CD8-positive, alpha-beta T cell (primary cell): ENCODE measurements at places on chromosomes 2 and 18.

GRCh38 chr2:156892467-156893281, 364.8 kb upstream of the GALNT5 start:
- DNase-seq: peak; percentile 12

DNA sequence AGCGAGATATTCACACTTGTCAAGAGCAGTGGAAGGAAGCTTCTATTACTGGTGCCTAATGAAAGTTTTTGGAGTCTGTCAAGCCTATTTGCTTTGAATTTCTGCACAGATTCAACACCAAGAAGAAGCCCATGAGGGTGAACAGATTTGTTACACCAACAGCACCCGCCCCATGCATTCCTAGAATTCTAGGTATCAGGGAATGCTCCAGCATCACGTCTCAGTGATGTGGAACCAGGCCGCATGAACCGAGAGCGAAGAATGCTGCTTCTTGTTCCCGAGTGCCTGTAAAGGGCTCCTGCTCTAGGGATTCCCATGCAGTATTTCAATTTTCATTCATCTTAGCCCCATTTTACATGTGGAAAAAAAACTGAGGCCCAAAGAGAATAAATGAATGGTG, 69.7 kb downstream of the KCNF1 start:
- no peak for DNase-seq

DNA sequence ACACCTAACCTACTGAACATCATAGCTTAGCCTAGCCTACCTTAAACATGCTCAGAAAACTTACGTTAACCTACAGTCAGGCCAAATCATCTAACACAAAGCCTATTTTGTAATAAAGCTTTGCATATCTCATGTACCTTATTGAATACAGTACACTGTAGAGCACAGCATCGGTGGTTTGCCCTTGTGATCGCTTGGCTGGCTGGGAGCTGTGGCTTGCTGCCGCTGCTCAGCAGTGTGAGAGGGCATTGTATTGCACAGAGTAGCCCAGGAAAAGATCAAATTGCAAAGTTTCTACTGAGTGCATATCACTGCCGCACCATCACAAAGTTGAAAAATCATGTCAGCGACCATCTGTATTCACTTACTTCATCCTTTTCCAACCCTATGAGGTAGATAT, 62.3 kb upstream of the NCK2 start:
- DNase-seq: no peak

GRCh38 chr2:16650287-16651249, 15.1 kb downstream of the CYRIA start:
- no peak for DNase-seq

GRCh38 chr2:73984922-73985307, 205 bp downstream of the TET3 start:
- DNase-seq: peak; percentile 50

GRCh38 chr2:40113997-40114396, 334.9 kb upstream of the THUMPD2 start:
- DNase-seq: no peak

DNA sequence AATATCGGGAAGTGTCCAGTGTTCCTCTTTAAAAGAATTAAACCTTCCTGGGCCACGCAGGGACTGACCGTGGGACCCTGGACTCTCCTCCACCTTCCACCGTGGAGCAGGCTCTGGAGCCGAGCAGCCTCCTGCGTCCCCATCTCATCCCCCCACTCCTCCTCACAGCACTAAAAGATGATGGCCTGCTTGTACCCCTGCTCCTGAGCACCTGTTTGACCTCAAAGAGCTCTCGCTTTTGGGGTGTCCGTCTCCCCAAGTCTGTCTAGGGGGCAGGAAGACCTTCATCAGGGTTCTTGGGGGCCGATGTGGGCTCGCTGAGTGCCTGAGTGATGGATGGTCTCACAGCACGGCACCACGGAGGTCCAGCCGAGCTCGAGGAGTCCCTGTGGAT, 1.2 kb upstream of the SDC1 start:
- no peak for DNase-seq

GRCh38 chr2:230634146-230634545, 78.5 kb upstream of the CAB39 start:
- no peak for DNase-seq

DNA sequence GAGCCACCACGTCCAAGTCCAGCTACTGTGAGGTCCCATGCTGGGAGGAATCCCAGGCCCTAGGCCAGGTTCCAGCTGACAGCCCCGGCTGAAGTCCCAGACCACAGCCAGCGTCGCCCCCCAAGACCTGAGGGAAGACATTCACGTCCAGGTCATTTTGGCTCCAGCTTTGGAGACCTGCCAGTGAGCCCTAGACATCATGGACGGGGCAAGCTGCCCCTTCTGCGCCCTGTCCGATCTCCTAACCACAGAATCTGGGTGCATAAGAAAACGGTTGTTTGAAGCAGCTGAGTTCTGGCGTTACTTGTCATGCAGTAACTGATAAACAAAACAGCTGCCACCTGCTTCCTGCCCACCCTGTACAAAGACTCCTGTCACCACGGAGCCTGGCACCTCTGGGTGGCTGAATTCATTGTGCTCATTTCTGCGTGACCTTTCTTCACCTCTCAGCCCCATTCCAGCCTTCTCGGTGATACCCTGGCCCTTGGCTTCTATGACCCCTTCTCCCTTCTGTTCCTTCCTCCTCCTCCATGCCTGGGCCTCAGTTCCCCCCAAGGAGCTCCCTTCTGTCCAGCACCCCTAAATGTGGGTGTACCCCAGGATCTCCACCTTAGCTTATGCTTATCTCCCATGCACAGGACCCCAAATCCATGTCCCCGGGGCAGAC, 72.6 kb upstream of the SMAD7 start:
- DNase-seq: no peak

- no peak for DNase-seq
Observed at GRCh38 chr18:55685638-55686037, 97.6 kb upstream of the TCF4 start.

- no peak for DNase-seq
Observed at GRCh38 chr18:54023471-54023870, 201.0 kb downstream of the MBD2 start.

DNA sequence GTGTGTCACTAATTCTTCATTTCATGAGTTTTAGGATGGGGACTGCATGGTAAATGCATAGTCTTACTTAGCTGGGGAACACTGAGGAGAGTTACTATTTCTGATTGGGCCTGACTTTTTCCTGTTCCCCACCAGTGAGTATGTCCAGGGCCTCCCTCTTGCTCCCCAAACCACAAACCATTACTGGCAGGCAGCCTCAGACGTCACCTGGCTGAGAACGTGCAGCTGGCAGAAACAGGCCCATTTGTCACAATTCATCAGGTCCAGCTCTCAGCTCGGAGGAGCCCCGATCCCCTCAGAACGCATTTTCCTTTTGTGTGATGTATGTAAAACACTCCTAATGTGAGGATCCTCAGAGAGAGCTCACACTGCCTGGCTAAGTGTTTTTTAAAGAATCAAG, 71.7 kb upstream of the SIX3 start:
- DNase-seq: no peak

DNA sequence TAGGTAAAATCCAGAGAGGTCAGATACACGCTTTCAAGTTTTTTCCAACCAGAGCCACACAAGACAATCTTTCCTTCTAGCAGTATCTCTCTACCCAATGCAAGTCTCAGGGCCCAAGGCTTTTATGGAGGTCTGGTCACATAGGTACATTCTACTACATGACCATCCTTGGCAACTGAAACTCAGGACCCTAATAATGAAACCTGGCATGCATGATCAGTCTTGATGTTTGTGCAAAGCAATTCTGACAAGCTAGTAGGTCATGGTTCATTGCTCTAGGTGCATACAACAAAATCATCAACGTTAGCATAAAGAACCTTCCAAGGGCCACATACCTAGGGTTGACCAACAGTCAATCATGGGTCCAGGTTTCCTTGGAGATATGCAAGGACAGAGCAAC, 33.2 kb upstream of the CCDC88A start:
- no peak for DNase-seq

- DNase-seq: no peak
Observed at GRCh38 chr2:235601960-235602704, 108.3 kb downstream of the AGAP1 start.
